ENCODE measurements at places on chromosomes 12 and 14.

GRCh38 chr12:116896411-116896924, 14.3 kb upstream of the FBXW8 start:
- no peak for DNase-seq

GRCh38 chr14:85728476-85729065, 198.6 kb downstream of the FLRT2 start:
- no peak for DNase-seq

- DNase-seq: no peak
Observed at GRCh38 chr14:34796902-34797301, 78.3 kb downstream of the BAZ1A start.

DNA sequence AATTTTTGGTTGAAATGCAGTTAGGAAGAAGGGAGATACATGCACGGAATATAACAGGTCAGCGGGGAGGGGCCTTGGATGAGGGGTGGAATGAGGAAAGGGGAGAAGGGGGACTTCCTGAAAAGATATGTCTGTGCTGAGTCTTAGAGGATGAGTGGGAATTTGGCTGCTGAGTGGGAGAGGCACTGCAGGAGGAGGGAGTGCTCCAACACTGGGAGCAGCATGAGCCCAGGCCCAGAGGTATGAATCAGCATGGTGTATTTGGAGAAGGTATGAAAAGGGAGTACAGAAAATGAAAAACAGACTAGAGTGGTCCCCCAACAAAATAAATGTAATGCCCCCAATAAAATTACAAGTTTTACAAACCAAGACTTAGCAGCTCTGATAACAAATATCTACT, 394.4 kb downstream of the IPO8 start:
- no peak for DNase-seq

GRCh38 chr12:11863988-11864387, 206.8 kb upstream of the BCL2L14 start:
- no peak for DNase-seq

DNA sequence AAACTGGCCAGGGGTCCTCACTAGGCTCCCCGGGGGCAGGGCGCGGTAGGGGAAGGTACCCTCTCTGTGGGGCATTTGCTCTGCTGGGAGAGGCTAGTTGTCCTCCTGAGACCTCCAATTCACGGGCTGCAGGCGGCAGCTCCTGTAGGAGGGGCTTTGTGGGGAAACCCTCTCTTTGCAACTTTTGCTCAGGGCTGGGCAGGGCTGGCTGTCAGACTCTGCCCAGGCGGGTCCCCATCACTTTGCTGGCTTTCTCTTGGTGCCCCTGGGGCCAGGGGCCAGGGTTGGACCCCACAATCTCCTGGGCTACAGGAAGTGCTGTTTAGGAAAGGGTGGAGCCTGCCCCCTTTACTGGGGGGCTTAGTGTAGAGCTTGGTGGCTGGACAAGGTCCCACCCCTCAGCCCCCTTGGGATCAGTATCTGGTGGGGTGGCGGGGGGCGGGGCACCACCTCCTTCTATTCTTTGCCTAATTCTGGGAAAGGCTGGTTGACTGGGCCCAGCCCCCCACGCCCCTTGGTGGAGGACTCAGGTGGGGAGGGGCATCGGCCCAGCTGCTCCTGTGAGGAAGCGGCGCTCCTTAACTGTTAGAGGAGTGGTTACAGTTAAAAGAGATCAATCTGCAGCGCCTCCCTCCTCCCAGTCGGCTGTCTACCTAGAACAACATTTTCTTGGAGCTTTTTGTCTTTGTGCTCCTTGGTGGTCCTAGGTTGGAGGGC, 918.7 kb downstream of the AACS start:
- DNase-seq: no peak

- DNase-seq: no peak
Observed at GRCh38 chr14:56461276-56462275, 118.0 kb upstream of the TMEM260 start.

- DNase-seq: no peak
Observed at GRCh38 chr12:3247629-3248161, 170.5 kb downstream of the TSPAN9 start.

GRCh38 chr12:124379938-124380754, 85.3 kb downstream of the RFLNA start:
- DNase-seq: no peak

DNA sequence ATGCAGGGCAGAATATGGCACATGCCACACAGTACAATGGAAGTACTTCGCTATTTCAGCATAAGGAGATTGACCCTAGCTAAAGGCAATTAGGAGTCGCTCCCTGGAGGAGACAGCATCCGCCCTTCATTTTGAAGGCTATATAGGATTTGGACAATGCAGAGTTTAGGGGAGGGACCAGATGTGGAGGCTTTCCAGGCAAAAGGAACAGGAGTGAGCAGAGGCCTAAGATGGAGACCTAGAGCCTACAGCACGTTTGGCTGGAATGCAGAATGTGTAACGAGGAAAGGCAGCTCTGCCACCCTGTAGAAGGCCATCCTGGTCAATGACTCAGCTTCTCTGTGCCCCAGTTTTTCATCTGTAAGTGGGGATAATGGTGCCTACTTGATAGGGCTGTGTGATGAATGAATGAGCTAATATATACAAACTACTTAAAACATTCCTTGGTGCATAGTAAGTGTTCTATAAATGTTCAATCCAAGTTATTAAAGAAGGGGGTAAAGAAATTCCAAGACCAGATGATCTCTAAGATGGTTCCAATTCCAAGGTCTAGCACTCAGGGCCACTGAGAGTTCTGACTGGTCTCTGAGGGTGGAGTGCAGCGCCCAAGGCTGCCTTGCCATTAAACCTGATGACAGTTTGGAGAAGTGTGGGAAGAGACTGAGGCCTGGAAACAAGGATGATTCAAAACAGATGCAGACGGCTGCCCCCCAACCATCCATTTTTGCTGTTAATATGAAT, 54.3 kb upstream of the FRMD6 start:
- DNase-seq: no peak

- no peak for DNase-seq
Observed at GRCh38 chr14:63308723-63309317, 9.9 kb downstream of the GPHB5 start.

- DNase-seq: no peak
Observed at GRCh38 chr12:70149665-70150064, 93.6 kb upstream of the CNOT2 start.

DNA sequence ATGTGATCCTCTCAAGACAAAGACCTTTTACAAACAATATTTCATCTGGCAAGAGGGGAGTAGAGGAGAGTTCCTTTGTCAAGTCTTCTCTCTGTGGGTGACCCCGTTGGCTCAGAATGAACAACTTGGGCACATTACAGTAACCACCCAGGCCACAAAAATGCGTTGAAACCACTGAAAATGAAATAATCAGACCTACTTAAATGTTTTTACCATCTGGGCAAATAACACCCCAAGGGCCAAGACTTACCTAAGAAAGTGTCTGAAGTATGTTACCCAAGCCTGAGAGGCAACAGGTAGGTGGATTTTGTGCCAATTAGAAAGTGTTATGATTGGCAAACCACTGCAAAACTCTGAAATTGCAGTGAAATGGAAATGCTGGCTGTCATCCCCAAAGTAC, 1.3 kb downstream of the TC2N start:
- no peak for DNase-seq

Data from T-cell (primary cell).